ENCODE measurements at places on chromosomes 6 and 20.
A peak's percentile ranks its signal among the peaks of the same experiment; 100 is the strongest.

DNA sequence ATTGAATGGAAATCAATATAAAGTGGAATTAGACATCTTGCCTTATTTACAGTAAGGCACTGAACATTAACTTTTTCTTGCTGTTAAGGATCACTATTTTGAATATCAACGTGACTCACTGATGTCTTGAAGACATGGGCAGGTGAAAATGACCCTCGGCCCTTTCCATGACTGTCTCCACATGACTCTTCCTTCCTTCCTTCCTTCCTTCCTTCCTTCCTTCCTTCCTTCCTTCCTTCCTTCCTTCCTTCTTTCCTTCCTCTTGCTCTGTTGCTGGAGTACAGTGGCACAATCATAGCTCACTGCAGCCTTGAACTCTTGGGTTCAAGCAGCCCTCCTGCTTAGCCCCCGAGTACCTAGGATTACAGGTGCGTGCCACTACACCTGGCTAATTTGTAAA, 52.2 kb upstream of the TOX2 start:
- no peak for DNase-seq

DNA sequence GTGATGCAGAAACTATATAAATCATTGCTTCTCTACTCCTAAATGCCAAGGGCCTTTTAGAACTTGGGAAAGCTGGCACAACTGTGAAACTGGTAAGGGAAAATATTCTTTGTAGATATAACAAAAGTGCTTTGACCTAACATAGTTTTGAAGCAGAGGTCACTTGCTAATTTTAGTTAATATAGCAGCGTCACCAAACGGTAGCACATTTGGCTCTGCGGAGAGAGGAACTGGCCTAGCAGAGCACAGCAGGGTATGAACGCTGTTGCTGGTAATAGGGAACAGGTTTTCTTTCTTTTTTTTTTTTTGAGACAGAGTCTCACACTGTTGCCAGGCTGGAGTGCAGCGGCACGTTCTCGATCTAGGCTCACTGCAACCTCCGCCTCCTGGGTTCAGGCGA, 67.4 kb downstream of the ECT2L start:
- no peak for DNase-seq

GRCh38 chr6:14729129-14729871, 516.6 kb upstream of the JARID2 start:
- no peak for DNase-seq

DNA sequence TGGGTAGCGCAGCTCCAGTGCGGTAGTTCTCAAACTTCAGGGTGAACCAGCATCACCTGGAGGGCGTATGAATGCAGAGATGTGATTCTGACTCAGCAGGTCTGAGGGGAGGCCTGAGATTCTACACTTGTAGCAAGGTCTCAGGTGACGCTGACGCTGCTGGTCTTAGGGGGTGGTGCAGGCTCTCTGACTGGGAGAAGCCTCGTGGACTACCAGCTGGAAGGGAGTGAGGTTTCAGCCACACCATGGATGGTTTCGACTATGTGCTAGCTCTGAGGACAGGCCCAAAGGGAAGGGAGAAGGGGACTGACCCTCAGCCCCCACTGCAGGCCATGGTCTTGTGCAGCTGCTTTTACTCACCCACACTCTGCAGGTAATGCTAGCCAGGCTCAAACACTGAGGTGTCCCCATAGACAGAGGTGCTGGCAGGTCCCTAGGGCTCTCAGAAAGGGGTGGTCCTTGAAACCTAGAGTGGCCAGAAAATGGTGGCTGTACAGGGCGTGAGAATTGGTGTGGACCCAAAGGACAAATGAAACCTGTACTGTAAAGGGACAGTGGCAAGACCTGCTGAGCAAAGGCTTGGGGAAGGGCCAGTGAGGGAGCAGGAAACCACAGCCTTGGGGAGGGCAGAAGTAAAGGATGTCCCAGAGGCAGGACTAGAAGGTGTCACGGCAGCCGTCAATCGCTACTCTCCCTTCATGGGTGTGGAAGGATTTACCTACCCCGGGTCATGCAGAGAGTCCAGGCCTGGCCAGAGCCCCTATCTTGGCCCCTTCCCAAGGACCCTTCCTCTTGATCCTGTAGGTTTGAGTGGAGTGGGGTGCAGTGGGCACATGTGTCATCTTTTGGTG, 52.7 kb downstream of the EBF4 start:
- DNase-seq: no peak

DNA sequence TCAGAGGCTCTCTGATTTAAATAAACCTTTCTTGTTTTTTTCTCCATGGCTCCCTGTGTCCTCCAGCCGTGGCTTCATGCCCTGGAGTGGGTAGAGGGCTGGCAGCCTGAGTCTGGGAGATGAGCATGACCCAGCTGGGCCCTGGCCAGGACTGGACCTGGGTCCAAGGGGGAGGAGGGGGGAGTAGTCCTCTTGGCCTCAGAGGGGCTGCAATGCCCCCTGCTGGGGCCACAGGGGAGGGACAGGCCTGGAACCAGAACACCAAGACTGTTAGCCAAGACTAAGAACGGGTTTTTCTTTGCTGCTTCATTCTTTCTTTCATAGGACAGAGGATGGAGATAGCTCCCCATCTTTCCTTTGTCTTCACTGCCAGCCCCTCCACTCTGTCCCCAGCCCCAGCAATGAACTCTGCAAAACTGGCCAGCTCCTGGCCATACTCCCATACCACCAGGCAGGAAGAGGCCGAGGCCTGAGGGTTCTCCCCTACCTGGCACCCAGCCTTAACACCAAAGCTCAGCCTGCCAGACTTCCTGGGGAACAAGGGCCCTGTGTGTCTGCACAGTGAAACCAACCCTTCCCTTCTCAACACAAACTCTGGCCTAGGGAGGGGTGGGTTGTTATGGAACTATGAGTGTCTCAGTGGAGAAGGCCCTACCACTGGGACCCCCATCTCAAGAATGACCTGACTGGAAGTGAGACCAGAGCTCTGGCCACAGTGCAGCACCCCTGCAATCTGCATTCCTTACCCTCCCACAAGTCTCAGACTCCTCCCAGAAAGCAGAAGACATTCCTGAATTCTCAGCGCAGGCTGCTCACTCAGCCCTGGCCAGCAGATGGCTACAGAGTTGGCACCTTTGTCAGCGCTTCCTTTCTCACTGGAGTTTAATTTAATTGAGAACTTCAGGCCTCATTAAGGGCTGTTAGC, 11.0 kb downstream of the SLC29A1 start:
- DNase-seq: peak; percentile 68

GRCh38 chr6:65997539-65997938, 290.5 kb upstream of the EYS start:
- no peak for DNase-seq

GRCh38 chr6:96965492-96965891, 41.0 kb downstream of the KLHL32 start:
- no peak for DNase-seq

GRCh38 chr6:151478670-151479069, 15.1 kb upstream of the CCDC170 start:
- DNase-seq: no peak

- DNase-seq: no peak
Observed at GRCh38 chr6:161407581-161407980, 133.7 kb upstream of the AGPAT4 start.

DNA sequence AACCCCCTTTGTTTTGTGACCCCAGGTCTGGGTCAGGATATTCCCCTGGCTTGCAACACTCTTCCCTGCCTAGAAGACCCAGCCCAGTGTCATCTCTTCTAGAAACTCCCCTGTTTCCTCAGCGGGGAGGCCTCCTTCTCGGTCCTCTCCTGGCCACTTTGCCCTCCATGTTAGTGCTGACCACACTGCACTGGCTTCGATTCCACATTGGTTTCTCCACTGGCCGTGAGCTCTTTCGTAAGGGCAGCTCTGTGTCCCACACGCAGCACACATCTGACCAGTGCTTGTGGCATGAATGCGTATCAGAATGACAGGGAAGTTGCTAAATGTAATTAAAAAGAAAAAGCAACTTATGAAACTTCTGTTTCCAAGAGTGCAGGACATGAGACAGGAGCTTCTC, 49.4 kb upstream of the FNDC1 start:
- no peak for DNase-seq

- DNase-seq: no peak
Observed at GRCh38 chr6:39156801-39157200, 41.8 kb upstream of the SAYSD1 start.

- no peak for DNase-seq
Observed at GRCh38 chr6:25280344-25281074, 1.3 kb downstream of the CARMIL1 start.

DNA sequence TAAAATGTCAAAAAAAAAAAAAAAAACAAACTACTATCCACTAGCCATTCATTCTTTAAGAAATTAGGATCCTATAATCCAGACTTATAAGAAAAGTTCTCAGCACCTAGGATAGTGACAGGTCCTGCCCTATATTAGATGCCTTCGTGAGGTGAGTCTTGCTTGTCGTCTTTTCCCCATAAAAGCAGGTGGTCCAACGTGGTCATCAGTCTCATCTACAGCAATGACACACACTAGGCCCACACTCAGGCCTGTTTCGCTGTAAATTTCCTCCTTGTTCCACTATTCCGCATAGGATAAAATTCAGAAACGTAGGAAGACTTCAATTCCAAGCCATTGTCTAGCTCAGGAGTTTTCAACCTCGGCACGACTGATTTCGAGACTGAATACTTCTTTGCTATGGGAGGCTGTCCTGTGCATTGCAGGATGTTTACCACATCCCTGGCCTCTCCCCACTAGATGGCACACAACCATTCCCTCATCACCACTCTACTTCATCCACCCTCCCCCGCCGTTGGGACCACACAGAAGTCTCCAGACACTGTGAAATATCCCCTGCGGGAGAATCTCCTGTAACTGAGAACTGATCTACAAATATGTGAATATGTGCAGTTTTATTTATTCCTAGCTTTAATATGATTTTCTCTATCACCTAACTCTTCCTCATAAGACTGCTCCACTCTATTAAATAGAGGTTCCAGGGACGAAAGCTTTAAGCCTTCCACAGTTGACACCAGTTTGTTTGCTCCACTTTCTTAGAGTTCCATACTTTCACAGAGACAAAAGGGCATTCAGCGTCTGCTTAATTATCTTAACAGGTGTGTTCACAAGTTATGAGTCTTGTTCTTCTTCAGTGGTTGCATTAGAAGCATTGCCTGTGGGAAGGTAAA, 346.3 kb downstream of the BMP2 start:
- no peak for DNase-seq

DNA sequence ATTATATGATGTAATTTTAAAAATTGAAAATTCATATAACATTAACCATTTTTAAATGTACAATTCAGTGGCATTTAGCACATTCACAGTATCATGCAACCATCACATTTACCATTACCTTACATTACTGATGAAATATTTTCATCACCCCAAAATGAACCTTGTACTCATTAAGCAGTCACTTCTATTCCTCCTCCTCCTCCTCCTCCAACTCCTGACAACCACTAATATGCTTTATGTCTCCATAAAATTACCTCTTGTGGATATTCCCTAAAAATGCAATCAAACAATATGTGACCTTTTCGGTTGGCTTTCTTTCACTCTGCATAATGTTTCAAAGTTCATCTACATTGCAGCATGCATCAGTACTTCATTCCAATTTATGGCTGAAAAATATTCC, 45.2 kb downstream of the ZHX3 start:
- no peak for DNase-seq

DNA sequence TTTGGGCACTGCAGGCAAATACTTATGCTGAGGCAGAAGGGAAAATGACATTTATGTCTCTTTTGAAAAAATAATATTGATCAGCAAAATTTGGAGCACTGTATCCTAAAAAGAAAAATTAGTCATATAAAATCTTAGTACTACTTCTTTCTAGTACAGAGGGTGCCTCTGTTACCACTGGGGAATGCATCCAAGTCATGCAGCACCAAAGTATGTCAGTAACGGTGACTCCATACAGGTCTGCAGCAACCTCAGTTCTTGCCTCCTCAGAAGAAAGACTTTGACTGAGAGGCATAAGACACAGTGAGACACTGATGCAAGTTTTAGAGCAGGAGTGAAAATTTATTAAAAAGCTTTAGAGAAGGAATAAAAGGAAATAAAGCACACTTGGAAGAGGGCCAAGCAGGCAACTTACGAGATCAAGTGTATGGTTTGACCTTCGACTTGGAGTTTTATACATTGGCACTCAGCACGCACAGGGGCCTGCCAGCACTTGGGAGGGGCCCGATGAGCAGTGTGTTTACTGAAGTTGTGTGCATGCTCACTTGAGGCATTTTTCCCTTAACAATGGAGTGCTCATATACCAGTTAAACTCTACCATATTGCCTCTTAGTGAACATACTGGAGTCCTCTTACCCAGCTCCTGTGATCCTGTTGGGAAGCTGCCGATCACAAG, 1244.8 kb downstream of the EPHA7 start:
- DNase-seq: no peak

DNA sequence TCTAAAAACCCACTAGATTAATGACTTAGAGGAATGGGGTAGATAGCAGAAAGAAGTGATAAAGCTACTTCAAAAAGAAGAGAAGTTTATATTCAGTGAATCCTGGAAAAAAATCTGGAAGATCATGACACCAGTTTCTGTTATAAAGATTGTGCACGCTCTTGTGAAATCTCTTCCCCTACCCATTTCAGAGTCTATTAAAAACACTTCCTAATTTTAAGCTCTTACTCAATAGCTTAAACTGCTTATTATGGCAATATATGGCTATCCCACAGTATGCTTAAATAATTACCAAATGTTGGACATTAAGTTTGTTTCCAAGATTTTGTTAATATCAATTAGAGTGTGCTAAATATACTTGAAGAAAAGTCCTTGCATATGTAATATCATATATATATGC, 585.3 kb upstream of the MAN1A1 start:
- no peak for DNase-seq

- DNase-seq: no peak
Observed at GRCh38 chr6:106452628-106453027, 92.1 kb downstream of the CRYBG1 start.

DNA sequence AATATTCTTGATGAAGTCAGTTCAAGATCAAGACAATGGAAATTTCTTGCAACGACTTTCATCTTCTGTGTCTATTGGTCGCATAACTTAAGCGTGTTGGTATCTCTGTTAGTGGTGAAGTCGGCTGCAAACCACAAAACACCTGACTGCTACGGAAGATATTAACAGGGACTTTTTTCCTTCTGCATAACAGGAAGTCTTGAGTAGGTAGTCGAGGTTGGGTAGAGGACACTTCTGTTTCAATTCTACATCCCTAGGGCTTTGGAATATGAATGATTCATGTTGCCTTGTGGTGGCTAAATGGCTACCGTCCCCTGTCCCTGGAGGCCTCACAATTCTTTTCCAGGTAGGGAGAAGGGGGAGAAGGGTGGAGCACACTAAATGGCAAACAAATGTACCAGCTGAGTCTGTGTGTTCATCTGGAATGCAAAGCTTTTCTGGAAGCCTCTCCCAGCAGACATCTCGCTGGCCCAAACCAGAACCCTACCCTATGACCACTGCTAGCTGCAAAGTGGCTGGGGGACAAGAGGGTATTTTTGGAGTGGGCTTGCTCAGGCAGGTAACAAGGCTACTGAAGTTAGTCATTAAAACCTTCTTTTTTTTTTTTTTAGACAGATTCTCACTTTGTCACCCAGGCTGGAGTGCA, 34.6 kb upstream of the NKX2-2 start:
- DNase-seq: no peak

- DNase-seq: no peak
Observed at GRCh38 chr6:9316831-9317230, 881.5 kb upstream of the SLC35B3 start.

Measured in NCI-H446 treated with DMSO at 0.1 percent for 48 hours (cell line).